Caco-2 (cell line): ENCODE measurements at places on chromosomes 3 and 15. TPM values are rescaled to one million over a fixed set of nuclear protein-coding genes. Genes with fewer than 3 reads are reported as not detected.

Gene FGD5
- 0.16 and 0.25 TPM in 2 replicates for total RNA-seq

Gene STRIT1
- not detected in 2 replicates for total RNA-seq

DNA sequence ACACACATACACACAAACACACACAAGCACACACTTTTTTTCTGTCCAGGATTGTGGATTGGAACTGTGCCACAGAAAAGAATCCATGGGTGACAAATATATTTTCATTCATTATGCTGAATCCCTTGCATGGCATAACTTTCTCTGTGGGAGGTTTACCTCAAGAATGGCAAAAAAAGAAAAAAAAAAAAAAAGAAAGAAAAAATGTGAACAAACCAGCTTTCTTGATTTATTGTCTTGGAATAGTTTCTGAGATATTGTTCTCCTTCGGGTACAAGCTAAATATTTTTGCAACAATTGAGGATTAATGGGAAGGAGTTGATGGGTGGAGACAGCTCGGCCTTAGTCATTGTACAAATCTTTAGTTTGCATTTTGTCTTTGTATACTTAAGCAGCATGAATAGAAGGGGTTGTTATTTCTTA lies 153.1 kb downstream of the GMNC start:
- no peak for DNase-seq

- no peak for DNase-seq
Observed at GRCh38 chr3:99633887-99634558, 4.4 kb upstream of the COL8A1 start.

DNA sequence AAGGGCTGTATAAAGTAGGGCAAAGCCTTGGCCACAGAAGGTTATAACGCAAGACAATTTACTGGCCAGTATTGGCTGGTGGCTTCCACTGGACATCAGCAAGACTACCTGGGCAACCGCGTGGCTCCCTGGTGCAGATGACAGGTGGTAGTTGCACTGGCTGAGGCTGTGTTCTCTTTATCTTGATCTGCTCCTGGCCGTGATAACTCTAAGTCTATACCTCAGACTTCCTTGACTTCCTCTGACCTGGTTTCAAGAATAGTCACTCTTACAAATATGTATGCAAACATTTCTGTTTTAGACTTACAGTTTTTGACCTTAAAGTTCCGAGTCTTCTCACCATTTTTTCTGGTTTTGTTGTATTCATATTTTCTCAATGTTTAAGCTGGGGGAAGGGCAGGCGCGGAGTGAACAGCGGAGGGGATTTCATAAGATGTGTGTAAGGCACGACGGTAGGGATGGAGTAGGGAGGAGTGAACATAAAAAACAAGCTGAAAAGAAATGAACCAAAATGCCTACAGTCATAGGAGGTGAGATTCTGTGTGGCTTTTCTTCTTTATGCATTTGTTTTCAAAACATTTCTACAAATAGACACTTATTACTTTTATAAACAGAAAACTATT lies 15.2 kb upstream of the TMEM212 start:
- DNase-seq: no peak

DNA sequence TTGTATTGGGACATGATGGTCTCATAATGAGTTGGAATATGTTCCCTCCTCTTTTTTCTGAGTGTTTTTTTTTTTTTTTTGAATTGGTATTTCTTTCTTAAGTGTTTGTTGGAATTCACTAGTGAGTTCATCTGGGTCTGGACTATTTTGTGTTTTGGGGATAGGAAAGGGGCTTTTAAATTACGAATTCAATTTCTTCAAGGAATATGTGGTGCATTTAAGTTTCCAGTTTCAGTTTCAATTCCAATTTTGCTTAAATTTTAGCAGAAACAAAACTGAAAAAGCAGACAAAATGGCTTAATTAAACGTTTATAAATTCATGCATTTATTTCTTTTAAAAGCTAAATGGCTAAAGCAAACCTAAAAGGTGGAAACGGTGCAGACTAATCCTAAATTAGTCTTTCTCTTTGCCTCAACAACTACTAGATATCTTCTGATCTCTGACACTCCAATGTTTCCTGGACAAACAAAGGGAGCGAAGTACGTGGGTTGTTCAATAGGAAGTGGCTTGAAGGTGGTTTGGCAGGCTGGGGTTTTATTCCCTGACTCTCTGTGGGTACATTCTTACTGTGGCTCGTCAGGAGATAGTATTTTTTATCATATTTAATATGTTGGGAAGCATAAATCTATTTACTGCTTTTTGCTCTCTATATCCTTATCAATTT lies 50.0 kb upstream of the CORO2B start:
- no peak for DNase-seq

- no peak for DNase-seq
Observed at GRCh38 chr3:57756528-57757401, 656 bp downstream of the SLMAP start.

- DNase-seq: no peak
Observed at GRCh38 chr3:142961539-142961938, 1.9 kb downstream of the PAQR9 start.

Gene EXOG
- total RNA-seq: 15.7 and 16.2 TPM in 2 replicates

DNA sequence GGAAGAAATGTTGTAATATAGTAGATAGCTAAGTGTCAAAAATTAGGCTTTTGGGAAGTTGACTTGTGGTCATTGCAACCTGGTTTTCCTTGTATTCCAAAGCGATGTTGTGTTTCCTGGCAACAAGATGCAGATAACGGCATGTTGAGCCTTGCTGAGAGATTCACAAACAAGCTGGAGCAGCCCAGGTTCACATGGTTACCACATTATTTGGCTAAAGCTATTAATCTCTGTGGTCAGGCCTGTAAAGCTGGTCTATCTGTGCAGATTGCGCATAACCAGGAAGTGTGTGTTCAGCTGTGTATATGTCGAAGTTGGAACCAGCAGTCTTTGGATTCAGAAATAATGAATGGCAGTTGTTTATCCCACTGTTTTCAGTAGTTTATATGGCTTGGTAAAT lies 6.6 kb downstream of the TIPARP start:
- DNase-seq: peak; percentile 81

GRCh38 chr15:57288926-57289580 lies 87.3 kb upstream of the CGNL1 start:
- no peak for DNase-seq

- no peak for DNase-seq
Observed at GRCh38 chr3:46089237-46090011, 62.1 kb upstream of the XCR1 start.

DNA sequence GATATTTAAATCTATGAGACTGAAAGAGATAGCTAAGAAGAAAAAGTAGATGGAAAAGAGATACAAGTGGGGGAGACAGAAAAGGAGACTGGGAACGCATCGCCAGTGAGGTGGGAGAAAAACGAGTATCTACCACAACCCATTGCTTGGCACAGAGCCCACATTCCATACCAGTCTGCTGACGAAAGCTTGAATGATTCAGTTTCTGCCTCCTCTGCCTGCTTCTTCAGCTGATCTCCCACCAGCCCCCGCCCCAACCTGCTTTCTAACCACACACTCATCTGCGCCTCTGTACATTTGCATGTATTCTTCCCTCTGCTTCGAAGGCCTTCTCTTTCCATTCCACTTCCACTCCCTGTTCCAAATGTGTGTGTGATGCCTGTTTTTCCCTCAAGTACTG lies 188.1 kb downstream of the USP13 start:
- no peak for DNase-seq

Gene LEKR1
- 1.4 and 1.6 TPM in 2 replicates for total RNA-seq
